ENCODE measurements at places on chromosomes 2 and 18. TPM values are rescaled to one million over a fixed set of nuclear protein-coding genes. Genes with fewer than 3 reads are reported as not detected.

GRCh38 chr2:210539578-210540416, 16.6 kb upstream of the CPS1 start:
- DNase-seq: no peak

DNA sequence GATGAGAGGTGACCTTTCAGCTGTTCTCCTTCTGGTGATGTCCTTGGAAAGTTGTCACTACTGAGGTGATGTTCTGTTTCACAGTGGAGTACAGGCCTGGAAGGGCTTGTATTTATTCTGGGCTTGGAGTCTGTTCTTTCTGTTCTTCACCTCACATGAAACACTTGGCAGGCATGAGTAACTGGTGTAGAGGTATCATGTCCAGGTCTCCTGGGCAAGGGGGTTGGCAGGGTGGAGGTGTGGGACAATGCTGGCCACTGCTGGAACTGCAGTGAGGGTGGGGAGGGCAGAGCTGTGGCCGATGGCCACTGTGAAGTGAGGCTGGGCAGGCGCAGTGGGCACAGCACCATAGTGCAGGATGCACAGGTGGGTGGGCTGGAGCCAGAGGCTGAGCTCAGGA, 35.4 kb downstream of the PLEKHB2 start:
- no peak for DNase-seq

- DNase-seq: no peak
Measured at GRCh38 chr2:46393865-46394264, 85.5 kb upstream of the TMEM247 start.

GRCh38 chr2:1813371-1813770, 69.1 kb upstream of the PXDN start:
- DNase-seq: no peak

- no peak for DNase-seq
Measured at GRCh38 chr2:1781291-1782080, 37.2 kb upstream of the PXDN start.

- DNase-seq: no peak
Measured at GRCh38 chr18:45325778-45326177, 289.5 kb upstream of the SLC14A2 start.

Gene SERPINB11
- not detected for polyA plus RNA-seq
